ENCODE measurements at places on chromosomes 16 and 17. TPM values are rescaled to one million over a fixed set of nuclear protein-coding genes. Genes with fewer than 3 reads are reported as not detected.

DNA sequence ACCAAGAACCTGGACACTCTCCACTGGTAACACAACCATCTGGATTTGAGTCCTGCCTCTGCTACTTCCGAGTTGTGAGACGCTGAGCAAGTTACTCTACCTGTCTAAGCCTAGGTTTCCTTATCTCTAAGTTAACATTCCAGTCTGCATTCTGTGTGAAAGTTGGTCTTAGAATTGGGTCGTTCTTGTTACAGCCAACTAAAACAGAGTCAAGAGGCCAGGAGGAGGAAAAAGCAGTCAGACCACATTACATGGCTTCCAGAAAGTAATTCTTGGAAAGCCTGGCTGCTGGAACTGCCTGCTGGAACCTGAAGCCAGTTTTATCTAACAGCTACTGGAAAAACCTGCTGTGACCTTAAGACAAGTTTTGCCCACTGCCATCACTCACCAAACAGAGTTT is 38.4 kb upstream of the XYLT1 start:
- peaks cover 12% of the 10 kb centered on the region for H3K27me3 ChIP-seq
- H3K4me3 ChIP-seq, result no peak overlapping the region
- H3K4me1 ChIP-seq, result no peaks in the 10 kb centered on the region
- no peaks in the 10 kb centered on the region for H3K36me3 ChIP-seq
- no peak for DNase-seq

DNA sequence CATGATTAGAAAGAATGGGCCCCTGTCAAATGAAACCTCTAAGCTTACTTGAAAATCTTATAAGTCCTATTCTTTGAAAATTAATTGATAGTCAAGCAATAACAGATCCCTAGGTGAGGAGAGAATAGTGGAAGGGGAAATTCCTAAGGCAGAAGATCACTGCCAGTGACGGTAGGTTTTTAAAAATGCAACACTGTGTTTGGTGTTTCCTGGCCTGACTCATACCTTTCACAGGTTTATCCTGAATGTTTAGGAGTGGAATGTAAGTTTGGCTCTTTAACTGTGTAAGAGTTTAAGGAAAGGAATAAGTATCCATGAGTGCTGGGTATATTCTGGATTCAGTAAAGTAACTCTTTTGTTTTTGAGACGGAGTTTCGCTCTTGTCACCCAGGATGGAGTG is 23.8 kb downstream of the HAPSTR1 start:
- DNase-seq, result no peak
- peaks cover 92% of the 10 kb centered on the region for H3K36me3 ChIP-seq
- no peaks in the 10 kb centered on the region for H3K27me3 ChIP-seq
- peaks cover 87% of the 10 kb centered on the region for H3K4me1 ChIP-seq

DNA sequence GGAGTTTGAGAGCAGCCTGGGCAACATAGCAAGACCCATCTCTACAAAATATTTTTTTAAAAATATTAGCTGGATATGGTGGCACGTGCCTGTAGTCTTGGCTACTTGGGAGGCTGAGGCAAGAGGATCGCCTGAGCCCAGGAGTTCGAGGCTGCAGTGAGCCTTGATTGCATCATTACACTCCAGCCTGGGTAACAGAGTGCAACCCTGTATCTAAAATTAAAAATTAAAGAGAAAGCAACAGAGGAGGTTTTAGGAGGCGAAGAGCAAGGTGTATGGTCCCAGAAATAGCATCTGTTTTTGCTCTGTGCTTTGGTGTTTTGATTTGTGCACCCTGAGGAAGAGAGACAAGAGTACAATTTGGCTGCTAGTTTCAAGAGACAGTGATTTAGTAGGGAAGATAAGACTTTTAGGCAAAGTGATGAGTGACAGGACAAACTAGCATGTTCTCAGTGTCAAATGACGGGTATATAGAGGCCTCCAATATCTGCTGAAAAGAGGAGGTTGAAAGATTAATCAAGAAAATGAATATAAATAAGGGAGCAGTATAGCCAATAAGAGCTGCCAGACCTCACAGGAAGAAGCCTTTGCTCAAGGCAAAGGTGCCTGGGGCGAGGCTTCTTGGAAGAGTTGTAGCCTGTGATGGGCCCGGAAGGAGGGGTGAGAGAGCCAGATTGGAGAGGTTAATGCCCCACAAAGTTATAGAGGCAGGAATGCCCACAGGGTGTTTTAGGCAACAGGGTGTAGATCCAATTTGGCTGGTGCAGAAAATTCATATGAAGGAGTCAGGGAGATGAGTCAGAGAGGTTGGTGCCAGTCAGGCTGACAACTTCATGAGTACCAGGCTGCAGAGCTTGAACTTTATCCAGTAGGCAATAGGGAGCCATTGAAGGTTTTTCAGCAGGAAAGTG is 11.4 kb downstream of the HLF start:
- H3K27ac ChIP-seq, result no peak overlapping the region
- no peak for DNase-seq
- no peak overlapping the region for H3K4me3 ChIP-seq
- peaks cover 50% of the 10 kb centered on the region for H3K27me3 ChIP-seq
- H3K4me1 ChIP-seq, result no peaks in the 10 kb centered on the region

DNA sequence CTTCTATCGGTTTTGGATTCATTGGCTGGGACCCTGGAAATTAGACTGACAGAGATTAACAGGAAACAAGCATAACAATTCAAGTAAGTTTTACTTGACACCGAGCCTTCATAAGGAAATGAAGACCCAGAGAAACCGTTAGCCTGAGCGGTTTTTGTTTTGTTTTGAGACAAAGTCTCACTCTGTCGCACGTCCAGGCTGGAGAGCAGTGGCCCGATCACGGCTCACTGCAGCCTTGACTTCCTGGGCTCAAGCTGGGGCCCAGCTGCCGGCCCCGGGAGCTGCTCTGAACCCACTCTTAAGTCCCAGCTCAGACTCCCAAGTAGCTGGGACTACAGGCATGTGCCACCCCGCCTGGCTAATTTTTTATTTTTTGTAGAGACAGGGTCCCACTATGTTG is 321.3 kb downstream of the SEC14L1 start:
- DNase-seq, result no peak
- H3K27me3 ChIP-seq, result no peaks in the 10 kb centered on the region
- peaks cover 29% of the 10 kb centered on the region for H3K36me3 ChIP-seq
- H3K27ac ChIP-seq, result peak overlapping the region; percentile 99
- H3K4me3 ChIP-seq, result peak overlapping the region; percentile 77

GRCh38 chr17:50853781-50854180 is 12.4 kb downstream of the TOB1 start:
- no peaks in the 10 kb centered on the region for H3K27me3 ChIP-seq
- no peaks in the 10 kb centered on the region for H3K36me3 ChIP-seq
- no peak overlapping the region for H3K27ac ChIP-seq
- DNase-seq, result no peak
- H3K4me3 ChIP-seq, result no peak overlapping the region
- peaks cover 14% of the 10 kb centered on the region for H3K4me1 ChIP-seq

DNA sequence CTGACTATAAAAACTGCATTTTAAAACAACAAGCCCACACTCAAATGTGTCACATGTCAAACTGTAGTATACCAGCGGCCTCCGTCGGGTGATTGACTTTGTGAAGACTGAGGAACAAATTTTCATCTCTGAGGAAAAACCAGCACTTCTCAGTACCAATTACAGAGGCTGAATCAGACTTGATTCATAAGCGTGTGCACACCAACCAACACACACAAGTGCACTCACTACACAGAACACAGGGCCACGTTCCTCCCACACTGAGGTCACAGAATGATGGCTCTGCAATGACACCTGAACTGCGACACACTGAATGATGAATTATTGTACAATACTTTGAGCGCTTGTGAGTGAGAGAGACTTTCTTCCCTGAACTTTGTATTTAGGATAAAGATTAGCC is 29.6 kb downstream of the XPO6 start:
- no peak for DNase-seq
- peak overlapping the region; percentile 89 for H3K27ac ChIP-seq
- peaks cover 45% of the 10 kb centered on the region for H3K36me3 ChIP-seq
- H3K4me3 ChIP-seq, result peak overlapping the region; percentile 25
- H3K4me1 ChIP-seq, result peaks cover 88% of the 10 kb centered on the region
- no peaks in the 10 kb centered on the region for H3K27me3 ChIP-seq

DNA sequence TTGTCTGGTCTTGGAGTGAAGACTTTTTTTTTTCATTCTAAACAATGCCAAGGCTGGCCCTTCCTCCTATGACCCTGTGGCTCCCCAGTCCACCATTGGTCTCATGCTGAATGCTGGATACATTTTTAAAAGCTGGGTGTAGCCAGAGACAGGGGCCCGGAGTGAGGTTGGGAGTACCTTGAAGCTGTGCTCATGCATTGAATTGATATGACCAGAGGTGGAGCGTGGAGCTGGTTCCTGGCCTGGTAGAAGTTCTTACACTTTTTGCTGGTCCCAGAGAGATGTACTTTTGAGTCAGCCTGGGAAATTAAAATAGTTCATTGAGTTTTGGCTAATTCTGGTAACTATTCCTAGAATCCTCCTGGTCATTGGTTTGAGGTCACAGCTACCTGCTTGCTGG is 83.6 kb downstream of the CMIP start:
- no peak overlapping the region for H3K4me3 ChIP-seq
- DNase-seq, result no peak
- H3K27ac ChIP-seq, result no peak overlapping the region
- H3K4me1 ChIP-seq, result peaks cover 33% of the 10 kb centered on the region

- H3K27ac ChIP-seq, result peak overlapping the region; percentile 5
- no peaks in the 10 kb centered on the region for H3K27me3 ChIP-seq
- peaks cover 32% of the 10 kb centered on the region for H3K36me3 ChIP-seq
- peaks cover 23% of the 10 kb centered on the region for H3K4me1 ChIP-seq
- H3K4me3 ChIP-seq, result peak overlapping the region; percentile 41
- DNase-seq, result no peak
These were observed 14.2 kb downstream of the SNX20 start for GRCh38 chr16:50666658-50667496.

GRCh38 chr17:7809086-7809790 is 24.8 kb upstream of the KDM6B start:
- no peak overlapping the region for H3K4me3 ChIP-seq
- no peaks in the 10 kb centered on the region for H3K4me1 ChIP-seq
- DNase-seq, result no peak

DNA sequence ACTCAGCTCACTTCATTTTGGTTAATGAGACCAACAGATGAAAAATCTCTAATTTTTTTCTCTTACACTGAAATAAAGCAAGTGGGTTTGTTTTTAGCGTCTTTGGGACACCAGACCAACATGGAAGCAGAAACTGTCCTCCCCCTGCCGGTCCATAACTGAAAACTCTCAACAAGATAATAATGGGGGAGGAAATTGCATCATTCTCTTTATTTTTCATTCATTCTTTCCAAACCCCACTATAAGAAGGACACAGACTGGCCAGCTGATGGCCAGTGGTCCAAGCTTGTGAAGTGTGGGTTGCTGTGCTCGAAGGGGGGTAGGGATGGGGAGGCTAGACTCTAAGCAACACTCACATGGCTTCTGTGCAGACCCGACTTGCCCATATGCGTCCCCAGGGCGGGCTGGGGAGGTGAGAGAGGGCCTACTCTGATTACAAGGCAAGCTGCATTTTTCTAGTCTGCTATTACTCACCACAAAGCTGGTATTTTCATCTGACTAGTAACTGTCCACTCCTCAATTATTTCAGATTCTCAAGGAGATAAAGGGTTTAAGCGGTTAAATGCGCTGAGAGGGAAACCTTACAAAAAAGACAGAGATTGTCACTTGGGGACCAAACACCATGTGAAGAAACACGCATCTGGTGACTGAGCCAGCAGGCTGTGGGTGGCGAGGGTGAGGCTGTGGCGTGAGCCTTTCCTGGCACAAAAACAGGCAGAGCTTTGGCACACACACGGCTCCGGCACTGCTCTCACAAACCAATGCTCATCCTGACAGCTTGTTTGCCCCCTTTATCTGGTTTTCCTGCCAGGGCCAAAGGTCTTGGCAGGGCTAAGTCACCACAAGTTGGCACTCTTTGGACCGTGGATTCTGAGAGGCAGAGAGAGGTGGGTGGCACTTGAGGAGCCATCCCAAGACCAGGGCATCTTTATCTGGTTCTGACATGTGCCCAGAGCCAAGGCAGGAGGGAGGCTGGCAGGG is 38.2 kb downstream of the MARF1 start:
- no peak overlapping the region for H3K4me3 ChIP-seq
- no peaks in the 10 kb centered on the region for H3K27me3 ChIP-seq
- H3K36me3 ChIP-seq, result peaks cover 98% of the 10 kb centered on the region
- H3K27ac ChIP-seq, result peak overlapping the region; percentile 54

DNA sequence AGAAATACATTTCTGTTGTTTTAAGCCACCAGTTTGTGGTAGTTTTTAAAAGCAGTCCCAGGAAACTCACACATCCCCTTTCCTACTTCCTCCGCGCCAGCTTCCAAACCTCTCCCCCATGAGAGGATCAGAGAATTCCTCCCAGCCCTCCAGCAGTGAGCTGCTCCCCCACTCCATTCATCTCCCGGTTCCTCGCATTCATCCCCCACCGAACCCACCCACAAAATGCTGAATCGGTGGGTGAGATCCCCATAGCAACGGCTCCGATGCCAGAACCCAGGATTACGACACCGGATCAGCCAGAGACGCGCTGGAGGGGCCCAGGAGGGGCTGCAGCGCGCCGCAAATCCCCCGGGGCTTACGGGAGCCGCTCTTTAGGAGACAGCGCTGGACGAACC is 251.4 kb upstream of the RPL38 start:
- no peak overlapping the region for H3K4me3 ChIP-seq
- no peaks in the 10 kb centered on the region for H3K36me3 ChIP-seq
- no peak for DNase-seq
- H3K27ac ChIP-seq, result no peak overlapping the region

- no peaks in the 10 kb centered on the region for H3K4me1 ChIP-seq
- H3K27ac ChIP-seq, result no peak overlapping the region
These were observed 178.0 kb downstream of the PARN start for GRCh38 chr16:14452066-14452465.

DNA sequence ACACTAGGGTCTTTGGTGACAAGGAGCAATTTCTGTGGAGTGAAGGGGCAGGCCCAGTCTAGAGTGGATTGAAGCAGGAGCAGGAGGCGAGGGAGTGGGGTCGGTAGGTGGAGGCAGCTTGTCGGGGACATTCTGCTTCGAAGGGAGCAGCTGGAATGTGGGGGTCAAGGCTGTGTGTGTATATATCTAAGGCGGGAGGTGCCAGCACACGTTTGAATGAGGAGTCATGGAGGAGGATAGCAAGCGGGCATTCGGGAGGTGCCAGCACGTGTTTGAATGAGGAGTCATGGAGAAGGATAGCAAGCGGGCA is 17.7 kb downstream of the NT5M start:
- H3K27ac ChIP-seq, result no peak overlapping the region
- no peak overlapping the region for H3K4me3 ChIP-seq
- H3K4me1 ChIP-seq, result no peaks in the 10 kb centered on the region
- no peak for DNase-seq
- H3K27me3 ChIP-seq, result no peaks in the 10 kb centered on the region

The CD7 gene
- 0.42 TPM for total RNA-seq

The RASL10B gene
- 0.31 TPM for total RNA-seq

The SLFN5 gene
- 15.3 TPM for total RNA-seq

The GAS2L2 gene
- not detected for total RNA-seq

The TEKT5 gene
- total RNA-seq, result not detected

The KREMEN2 gene
- 1.3 TPM for total RNA-seq

The ITGAD gene
- 0.07 TPM for total RNA-seq

The GAS7 gene
- 44.2 TPM for total RNA-seq

The USP6 gene
- 0.37 TPM for total RNA-seq

The MAPK7 gene
- total RNA-seq, result 24.0 TPM

The CAVIN1 gene
- total RNA-seq, result 0.10 TPM

The ZP2 gene
- not detected for total RNA-seq

The RAB37 gene
- total RNA-seq, result 11.1 TPM

The GPRC5C gene
- 14.0 TPM for total RNA-seq
